ENCODE measurements at places on chromosomes 16 and 17. TPM values are rescaled to one million over a fixed set of nuclear protein-coding genes. Genes with fewer than 3 reads are reported as not detected.

SNAI3 gene
- 3.2 TPM for total RNA-seq

ENGASE gene
- 21.1 TPM for total RNA-seq

NPEPPS gene
- total RNA-seq = 116 TPM

KRTAP2-1 gene
- total RNA-seq = not detected

TOB1 gene
- 31.2 TPM for total RNA-seq

DNA sequence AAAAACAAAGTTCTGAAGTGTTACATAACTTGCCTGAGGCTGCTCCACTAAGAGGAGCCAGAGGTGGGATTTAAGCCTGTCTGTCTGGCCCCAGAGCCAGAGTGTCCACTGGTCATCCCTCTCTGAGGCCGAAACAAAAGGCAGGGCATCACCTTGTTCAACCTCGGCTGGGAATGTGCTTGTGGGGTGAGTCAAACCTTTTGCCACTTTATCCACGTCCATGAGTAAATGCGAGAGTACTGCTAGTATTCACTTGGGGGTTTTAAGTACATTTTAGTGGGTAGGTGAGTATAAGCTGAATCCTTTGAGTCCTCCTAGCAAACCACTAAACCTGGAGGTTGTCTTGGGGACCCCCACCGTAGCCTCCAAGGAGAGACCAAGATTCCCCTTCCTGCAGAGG is 103.5 kb downstream of the STX8 start:
- DNase-seq = no peak

DNA sequence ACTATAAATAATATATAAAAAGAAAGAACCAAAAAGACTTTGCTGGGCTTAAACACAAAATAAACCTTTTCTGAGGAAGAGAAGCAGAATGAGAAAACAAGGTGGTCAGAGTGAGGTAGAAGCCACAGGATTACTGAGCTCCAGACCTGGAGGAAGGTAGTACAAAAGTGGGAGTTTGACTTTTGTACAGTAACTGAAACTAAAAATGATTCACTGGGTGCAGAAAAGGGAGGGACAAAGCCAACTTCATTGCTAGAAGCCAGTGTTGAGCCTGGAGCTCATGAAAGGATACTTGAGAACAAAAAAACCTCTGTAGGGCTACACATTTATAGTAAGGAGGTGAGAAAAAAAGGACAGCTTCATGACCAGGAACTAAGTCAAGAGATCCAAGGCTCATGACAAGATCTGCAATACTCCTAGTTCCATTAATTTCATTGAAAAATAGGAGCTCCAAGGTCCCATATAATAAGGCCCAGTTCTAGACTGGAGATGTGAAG is 45.5 kb downstream of the PKD1L3 start:
- DNase-seq = no peak

DNA sequence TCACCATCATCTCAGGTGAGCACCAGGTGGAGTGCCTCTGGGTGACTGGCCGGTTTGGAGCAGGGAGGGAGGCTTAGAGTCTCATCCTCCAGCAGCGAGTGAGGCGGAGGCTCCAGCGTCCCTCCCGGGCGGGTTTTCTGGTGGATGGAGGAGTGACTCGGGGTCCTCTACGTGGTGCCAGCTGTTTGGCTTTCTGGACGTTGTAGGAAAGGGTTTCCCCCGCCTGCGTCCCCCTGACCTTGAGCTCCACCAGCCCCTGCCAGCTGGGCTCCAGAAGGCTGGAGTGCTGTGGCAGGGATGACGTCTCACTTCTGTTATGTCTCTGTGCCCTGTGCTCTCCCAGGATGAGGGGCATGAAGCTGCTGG is 522 bp downstream of the DNASE1 start:
- no peak for DNase-seq

GRCh38 chr16:11587643-11588247 is 1.0 kb upstream of the LITAF start:
- DNase-seq = no peak

DNA sequence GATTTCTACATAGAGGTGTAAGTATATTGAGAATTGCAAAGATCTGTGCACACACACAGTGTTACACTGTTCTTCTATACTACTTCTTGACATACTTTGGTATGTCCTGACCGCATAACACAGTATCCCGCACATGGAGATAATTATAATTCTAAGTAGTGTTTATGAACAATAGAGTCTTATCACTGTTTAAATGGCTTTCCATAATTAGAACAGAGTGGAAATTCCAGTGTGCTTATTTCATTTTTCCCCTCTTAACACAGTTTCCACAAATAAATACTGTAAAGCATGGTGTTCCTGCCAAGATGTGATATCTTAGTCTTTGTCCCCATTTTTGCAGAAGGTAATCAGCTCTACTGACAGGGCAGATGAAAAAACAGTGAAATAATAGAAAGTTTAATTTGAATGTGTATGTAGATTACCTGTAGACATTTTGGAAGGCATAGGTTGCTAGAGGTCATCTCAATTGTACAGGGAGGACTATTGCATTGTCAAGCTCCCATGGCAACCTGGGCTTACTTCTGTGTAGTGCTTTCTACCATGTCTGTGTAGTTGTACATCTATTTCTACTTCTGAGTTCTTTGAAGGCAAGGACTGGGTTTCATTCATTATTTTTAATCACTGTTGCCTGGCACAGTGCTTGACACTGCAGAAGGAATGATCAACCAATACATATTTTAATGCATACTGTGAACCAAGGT is 10.1 kb upstream of the KRT28 start:
- DNase-seq = no peak

DNA sequence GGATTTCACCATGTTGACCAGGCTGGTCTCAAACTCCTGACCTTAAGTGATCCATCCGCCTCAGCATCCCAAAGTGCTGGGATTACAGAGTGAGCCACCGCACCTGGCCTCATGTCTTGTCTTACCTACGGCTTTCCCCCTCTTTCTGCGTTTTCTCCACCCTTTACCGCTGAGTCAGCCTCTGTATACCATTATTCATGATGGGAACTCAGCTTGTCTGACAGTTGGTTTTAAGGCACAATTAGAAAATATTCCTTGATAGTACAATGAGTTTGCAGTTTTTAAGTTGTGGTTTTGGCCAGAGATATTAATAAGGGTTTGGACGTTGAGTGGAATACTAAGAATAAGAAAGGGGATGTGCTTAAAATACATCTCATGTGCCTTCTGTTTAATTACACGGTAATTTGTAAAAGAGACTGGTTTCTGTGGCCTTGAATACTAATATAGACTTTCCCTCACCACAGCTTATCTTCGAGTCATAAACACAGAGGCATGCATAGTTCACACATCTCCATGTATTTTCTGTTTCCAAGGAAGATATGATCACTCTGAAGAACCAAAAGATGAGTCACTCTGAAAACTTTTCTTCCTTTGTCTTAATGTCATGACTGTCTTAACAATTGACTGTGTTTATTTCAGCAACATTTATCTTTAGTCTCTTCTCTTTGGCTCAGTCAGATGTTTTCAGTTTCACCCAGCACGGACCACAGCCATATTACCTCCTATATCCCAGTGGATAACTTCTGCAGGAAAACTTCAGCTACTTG is 54.4 kb downstream of the PITPNC1 start:
- DNase-seq = no peak

GRCh38 chr17:73119631-73120030 is 27.1 kb upstream of the SLC39A11 start:
- DNase-seq = no peak

DNA sequence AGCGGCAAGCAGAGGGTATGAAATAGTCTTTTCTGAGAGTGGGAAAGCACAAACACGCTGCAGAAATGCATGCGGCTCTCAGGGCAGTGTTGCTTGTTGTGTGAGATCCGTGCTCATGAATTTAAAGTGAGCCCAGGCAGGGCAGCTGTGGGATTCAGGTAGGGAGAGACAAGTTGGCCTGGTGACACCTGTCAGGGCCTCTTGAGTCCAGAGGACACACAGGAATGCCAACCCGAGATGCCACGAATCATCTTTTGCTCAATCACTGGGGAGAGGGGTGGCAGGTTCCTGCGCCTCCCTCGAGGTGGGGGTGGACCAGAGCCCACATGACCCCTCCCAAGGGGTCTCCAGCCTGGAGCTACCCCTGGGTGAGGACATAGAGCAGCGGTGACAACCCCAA is 211.9 kb downstream of the GSG1L start:
- no peak for DNase-seq

DNA sequence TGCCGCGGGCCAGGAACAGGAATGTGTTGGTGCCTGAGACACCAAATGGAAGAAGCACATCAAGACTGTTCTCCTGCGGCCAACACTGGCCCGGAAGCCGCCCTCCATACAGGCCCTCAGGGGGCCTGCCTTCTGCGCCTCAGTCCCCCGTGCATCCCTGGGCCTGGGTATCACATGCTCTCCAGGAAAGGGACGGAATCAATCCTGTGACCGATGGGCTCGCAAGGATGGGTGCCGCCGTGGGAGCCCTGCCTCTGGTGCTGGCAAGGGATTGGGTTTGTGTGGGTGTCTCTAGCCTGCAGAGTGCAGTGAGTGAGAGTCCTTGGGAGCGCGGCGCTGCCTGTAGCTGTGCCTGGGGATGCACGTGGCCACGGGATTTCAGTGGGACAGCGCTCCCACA is 19.4 kb downstream of the CIBAR2 start:
- DNase-seq = no peak

DNA sequence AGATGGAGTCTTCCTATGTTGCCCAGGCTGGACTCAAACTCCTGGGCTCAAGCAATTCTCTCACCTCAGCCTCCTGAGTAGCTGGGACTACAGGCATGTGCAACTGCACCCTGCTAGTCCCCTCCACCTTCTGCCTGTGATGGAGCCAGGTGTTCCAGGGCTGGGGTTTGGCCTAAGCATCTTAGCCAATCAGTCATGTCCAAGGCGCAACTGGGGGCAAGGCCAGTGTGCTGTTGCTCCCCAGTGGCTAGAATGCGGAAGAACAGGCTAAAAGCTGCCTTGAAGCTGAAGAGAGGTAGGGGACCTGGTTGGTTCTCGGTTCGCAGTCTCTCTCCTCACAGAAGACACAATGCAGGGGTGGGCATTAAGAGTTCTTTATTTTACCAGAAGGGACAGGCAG is 18.6 kb downstream of the FLOT2 start:
- peak; percentile 94 for DNase-seq

DNA sequence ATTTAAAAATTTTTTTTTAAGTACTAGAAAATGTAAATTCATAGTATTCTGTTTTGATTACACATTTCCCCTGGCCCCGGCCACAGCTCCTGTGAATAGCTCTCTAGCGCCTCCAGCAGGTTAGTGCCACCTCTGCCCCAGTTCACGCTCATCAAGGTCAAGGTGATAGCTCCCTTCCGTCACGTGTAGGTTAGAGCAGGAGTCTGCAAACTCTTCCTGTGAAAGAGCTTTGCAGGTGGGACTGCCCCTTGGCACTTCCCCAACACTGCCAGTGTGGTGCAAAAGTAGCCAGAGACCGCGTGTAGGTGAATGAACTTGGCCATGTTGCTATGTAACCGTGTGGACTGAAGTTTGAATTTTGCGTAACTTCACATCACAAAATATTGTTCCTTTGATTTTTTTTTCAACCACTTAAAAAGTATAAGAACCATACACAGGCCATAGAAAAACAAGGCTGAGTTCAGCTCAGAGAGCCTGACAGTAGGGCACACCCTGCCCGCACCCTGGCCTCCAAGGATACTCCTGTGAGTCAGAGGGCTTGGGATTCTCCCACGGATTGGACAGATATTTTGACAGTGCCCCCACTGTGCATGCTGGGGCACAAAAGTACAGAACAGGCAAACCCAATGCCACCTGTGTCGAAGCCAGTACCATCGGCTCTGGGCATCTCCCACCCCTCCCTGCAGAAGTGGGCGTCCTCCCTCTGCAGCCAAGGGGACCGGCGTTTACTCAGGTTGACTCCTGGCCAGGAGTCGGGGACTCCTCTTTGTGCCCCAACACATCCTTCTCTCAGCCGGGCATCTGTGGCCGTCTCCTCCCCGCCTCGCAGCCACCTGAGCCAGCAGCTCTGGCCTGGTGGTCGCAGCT is 92.0 kb upstream of the CHMP6 start:
- DNase-seq = peak; percentile 83

DNA sequence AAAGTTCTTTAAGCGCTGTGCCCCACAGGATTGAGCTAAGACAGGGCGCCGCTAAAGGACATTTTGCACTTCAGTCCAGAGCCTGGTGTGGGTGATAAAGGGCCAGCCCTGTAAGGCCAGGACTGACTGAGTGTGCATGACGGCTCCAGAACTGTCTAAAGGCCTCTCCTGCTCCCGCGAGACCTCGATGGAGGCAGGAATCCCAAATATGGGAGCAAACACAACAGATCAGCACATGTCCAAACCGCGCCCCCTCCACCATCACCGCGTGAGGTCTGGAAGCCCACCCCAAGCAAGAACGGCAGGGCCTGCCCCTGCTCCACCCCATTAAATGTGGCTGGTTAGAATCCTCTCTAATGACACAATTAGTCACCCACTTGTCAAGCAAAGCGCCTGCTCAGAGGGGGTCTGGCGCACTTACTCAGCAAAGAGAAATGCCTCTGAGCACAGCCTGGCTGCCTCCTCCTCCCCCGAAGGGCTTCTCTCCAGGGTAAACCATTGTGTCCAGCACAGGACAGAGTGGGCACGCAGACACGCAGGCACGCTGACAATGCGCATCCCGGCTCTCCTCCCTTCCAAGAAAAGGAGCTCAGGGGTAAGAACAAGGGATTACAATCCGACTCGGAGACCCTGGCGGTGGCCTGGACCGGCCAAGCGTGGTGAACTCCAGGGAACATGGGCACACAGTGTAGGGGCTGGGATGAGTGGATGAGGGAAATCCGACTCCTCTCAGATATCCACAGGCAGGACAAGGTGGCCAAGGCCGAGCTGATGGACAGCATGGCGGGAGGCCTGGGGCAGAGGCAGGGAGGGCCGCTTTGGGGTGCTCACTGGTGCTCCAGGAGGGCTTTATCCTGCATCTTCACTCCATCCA is 1.5 kb downstream of the MXRA7 start:
- peak; percentile 65 for DNase-seq

DNA sequence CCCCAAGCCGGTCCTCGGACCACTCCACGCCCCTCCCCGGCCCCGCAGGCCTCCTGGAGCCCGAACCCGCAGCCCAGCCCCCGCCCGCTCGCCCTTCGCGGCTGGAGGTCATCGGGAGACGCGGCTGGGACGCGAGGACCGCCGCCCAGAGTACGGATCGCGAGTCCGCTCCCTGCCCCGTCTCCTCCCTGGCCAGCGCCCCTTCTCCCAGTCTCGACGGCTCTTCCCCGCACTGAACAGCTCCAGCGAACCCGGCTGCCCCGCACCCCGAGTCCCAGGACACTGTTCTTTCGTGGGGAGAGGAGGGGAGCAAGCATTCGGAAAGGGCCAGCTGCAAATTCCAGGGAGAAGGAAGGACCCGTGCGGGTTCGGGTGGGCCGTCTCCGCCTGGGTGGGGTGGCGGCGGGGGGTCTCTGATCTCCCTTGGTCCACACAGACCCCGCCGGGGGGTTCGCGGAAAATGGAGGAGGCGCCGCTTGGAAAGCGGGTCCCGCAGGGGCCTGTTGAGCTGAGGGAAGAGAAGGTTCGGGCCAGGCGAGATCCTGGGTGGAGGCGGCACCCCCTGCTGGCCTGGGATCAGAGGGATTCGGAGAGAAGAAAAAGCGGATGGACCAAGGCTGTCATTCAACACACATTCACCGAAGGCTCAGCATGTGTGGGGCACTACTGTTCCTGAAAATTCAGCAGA is 632 bp upstream of the RTN4RL1 start:
- peak; percentile 75 for DNase-seq

DNA sequence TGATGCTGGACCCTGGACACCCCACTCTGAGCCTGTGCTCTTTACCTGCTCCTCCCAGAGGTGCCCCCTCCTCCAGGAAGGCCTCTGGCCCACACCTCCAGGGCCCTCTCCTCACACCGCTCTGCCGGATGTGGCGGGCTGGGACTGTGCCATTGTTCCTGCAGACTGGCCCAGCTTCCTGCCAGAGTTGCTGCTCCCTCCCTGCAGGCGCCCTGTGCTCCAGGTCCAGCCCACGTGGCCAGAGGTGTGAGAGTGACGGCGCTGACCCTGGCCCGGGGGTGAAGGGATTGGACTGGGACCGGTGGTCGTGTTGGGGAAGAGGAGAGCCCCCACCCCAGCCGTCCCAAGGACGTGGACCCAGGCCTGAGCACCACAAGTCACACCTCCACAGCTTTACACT is 5.7 kb downstream of the E4F1 start:
- DNase-seq = no peak
